ENCODE measurements at places on chromosomes 2 and 18.

- DNase-seq = no peak
Observed at GRCh38 chr2:232377841-232378734, 463 bp upstream of the ALPP start.

DNA sequence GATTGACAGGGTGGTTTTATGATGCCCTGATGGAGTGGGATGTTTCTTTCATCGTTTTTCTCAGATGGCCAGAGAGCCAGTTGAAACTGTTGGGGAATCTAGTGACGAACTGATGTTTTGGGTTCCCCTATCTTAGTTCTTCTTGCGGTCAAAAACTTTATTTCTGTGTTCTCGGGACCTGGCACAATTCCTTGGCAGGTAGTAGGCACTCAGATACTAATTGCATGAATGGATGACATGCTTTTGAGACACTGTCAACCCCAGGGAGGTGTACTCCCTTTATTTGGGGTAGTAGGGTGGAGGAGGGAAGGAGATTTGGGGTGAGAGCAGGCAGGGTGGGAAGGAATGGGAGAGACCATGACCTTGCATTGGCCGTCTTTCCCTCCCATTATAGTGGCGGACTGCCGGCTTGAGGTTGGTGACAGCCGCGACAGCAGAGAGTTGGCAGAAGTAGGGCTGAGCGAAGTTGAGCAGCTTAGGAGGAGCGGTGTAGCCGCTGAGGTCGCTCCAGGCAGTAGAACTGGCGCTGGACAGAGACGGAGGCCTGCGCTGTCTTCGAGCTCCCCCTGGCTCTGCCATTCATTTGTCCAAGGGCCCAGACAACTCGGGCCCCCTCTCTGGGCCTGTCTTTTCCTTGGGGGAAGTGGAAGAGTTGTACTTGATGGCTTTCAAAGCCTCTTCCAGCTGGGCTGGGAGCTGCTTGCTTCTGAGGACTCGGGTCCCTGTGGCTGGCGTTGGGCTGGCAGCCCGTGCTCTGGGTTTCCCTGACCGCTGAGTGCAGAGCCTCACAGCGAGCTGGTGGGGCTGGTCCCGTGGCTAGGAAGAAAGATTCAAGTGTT lies 2.6 kb downstream of the TET3 start:
- DNase-seq = peak; percentile 37

DNA sequence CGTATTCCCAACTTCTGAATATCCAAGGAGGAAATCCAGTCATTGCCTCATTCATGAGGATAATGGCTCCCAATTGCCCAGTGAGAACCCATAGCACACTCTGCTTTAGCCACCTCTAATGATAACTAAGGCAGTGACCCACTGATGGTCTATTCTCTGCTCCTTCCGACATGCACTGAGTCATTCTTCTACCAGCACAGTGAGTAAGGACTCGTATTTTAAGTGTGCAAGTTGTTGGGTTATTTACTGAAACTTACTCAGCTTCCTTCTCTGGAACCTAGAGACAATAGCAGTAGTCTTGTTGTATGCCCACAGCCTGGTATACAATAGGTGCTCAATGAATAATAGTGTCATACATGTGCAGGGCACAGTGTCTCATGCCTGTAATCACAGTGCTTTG lies 81.1 kb upstream of the ZNF397 start:
- no peak for DNase-seq

DNA sequence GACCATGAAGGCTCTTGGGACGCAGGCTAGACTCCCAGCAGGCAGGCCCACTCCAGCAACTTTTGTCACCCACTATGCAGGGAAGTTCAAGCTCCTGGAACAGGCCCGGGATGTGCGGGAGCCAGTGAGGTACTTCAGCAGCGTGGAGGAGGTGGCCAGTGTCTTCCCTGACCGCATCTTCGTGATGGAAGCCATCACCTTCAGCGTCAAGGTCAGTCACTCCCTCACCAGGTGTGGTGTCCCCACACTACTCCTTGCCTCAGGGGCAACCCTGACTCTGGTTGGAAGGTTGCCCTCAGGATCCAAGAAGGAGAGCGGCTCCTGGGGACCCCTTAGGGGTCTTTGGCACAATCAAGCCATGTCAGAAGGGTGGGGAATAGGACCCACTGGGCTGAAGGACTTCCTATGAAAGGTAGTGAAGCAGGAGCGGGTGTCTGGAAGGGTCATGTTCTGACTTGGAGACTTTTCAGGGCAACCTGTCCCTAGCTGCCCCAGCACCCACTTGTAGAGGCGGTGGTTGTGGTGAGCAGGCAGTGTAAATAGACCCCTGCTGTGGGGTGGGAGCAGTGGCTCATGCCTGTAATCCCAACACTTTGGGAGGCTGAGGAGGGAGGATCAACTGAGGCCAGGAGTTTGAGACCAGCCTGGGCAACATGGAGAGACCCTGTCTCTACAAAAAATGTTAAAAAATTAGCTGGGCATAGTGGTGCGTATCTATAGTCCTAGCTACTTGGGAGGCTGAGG lies 10.2 kb downstream of the GAREM2 start:
- no peak for DNase-seq

GRCh38 chr2:235669269-235669831 lies 175.5 kb downstream of the AGAP1 start:
- no peak for DNase-seq

DNA sequence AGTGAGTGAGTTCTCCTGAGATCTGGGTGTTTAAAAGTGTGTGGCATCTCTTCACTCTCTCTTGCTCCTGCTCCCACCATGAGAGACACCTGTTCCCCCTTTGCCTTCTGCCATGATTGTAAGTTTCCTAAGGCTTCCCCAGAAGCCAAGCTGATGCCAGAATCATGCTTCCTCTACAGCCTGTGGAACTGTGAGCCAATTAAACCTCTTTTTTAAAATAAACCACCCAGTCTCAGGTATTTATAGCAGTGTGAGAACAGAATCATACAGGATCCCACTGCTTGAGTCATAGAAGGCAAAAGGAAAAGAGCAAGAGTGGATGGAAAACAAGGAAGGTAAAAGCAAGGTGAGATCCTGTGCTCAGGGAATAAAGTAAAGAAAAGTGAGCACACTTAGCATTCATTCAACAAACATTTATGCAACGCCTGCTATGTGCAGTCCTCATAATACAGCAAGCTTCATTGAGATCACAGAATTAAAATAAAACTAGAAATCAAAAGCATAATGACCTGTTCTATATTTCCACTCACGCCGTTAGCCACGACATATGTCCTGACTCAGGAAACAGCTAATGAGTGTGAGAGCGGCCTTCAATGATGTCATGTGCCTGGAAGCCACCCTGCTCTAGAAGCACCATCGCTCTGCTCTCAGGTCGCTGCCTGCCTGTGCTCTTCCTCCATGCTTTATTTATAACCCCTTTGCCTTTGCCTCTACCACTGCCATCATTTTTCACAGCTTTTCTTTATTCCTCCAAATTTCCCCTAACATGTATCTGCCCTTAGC lies 11.3 kb upstream of the COPS8 start:
- no peak for DNase-seq

GRCh38 chr2:185608799-185609198 lies 129.8 kb upstream of the FSIP2 start:
- DNase-seq = no peak

Data from T-helper 1 cell (primary cell).